Astrocyte of the spinal cord (primary cell): ENCODE measurements at places on chromosomes 2 and 18.

DNA sequence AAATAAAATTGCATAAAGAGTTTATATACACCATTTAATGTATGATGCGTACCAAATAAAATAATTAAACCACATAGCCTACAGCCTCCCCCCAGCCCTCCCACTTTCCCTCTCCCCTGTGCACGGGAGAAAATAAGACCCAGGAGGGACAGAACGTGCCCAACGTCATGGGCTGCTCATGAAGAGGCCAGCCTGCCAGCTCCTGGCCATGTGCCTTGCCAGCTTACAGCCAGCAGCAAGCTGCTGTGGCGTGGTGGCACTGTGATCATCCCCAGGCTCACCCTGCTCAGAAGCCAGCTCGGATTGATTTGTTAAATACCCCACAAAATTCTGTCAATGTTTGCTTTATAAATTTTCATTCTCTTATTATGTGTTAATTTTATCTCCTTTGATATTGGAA is 7.6 kb downstream of the GPR148 start:
- DNase-seq: no peak

DNA sequence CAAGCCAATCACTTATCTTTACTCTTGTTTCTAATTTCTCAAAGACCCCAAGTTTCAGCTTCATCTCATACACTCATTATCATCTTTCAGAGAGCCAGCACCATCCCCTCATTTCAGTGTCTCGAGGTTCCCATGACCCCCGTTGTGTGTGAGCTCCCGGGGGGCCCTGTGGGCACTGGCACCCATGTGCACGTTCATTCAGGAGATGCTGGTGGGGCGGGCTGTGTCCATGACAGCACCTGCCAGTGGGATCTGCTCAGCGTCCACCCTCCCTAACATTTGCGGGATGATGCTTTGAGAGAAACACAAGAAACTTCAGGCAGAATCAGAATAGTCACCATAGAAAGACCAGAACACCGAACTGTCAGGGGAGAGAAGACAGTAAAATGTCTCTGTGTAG is 120.5 kb downstream of the MBP start:
- no peak for DNase-seq

GRCh38 chr2:72124376-72124775 is 23.3 kb downstream of the CYP26B1 start:
- DNase-seq: no peak

GRCh38 chr2:241218131-241219029 is 29.9 kb downstream of the ANO7 start:
- DNase-seq: no peak

DNA sequence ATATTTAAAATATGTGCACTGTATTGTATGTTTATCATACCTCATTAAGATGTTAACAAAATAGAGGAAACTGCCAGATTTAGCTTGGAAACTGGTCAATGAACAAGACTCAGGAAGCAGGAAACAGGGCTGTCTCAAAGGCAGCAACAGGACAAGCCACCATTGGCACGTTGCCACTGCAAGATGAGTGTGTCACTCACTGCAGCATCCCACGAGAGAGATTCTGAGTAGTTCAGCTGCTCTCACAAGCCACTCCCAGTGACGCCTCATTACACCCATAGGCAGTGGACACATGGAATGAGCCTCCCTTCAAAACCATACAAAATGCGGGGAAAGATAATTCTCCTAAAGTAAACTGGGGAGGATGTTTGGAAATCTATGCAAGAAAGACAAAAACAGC is 181.9 kb upstream of the DLGAP1 start:
- DNase-seq: no peak

DNA sequence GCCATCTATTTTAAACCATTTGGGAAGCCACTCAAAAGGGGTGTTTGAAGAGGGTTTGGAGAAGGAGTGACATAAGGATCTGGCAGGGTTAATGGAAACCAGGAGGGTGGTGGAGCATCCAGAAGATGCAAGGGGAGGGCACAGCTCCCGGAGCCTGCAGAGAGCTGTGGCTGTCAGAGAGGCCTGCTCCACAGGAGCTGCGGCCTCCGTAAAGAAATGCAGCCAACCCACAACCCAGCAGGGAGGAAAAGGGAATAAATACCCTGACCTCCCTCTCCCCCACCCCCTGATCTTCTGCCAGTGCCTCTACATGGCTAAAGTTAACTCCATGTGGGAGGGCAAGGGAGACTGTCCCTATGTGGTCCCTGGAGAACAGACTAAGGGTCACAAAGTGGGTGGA is 567.1 kb upstream of the POU3F3 start:
- peak; percentile 55 for DNase-seq

- peak; percentile 34 for DNase-seq
Observed at GRCh38 chr18:56509656-56510055, 128.7 kb downstream of the TXNL1 start.

GRCh38 chr2:171571721-171572120 is 49.4 kb downstream of the CYBRD1 start:
- no peak for DNase-seq

DNA sequence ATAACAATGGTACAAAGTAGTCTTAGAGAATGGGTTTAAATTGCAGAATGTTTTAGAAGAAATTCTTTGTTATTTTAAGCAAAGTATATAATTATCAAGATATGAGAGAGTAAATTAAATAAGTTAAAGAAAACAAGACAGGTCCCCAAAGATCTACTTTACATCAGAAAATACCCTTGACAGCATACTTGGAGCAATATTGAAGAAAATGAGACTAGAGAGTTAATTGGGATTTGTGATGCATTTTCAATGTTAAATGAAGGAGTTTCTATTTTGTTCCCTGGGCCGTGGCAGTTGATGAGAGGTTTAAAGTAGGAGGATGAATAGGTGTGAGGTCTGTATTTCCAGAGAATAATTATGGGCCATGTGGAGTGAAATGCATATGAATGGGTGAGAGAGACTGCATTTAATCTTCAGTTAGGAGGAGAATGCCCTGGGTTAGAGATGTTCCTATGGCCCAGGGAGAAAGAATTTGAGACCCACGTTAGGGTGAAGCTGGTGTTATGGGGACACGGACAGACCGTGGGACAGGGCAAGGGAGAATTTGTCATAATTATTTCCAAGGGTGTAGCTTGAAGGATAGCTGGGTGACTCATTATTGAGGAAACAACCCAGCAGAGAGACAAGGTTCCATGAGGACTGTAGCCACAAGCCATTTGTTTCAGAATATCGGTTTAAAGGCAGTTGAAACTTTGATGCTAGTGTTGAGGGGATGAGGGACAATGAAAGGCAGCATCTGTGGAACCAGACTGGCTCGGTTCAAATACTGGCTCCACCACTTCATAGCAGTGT is 22.7 kb downstream of the MGAT5 start:
- DNase-seq: no peak

- no peak for DNase-seq
Observed at GRCh38 chr18:36527740-36528455, 230.4 kb downstream of the FHOD3 start.

- DNase-seq: peak; percentile 35
Observed at GRCh38 chr2:133748007-133748700, 179.9 kb upstream of the NCKAP5 start.

GRCh38 chr2:239920693-239921365 is 104.3 kb downstream of the NDUFA10 start:
- DNase-seq: no peak

GRCh38 chr2:166424841-166425240 is 49.1 kb upstream of the SCN9A start:
- no peak for DNase-seq

DNA sequence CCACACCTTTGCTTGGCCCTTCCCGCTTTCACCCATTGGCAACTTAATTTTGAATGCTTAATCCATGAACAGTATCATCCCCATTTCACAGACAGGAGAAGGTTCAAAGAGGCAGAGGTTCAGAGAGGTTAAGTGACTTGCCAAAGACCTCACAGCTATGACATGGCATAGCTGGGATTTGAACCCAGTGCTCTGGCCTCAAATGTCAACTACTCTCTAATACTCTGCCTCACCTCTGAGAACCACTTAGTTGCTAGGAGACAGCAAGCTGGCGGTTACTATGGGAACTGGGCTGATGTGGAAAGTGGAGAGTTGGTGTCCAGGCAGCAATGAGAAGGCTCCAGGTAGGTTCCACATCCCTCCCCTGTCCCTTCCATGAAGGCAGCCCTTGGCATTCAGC is 15.8 kb upstream of the PRSS56 start:
- no peak for DNase-seq

- no peak for DNase-seq
Observed at GRCh38 chr2:146785101-146785500, 1059.7 kb upstream of the ACVR2A start.

GRCh38 chr2:158772306-158773078 is 22.6 kb upstream of the DAPL1 start:
- DNase-seq: no peak

DNA sequence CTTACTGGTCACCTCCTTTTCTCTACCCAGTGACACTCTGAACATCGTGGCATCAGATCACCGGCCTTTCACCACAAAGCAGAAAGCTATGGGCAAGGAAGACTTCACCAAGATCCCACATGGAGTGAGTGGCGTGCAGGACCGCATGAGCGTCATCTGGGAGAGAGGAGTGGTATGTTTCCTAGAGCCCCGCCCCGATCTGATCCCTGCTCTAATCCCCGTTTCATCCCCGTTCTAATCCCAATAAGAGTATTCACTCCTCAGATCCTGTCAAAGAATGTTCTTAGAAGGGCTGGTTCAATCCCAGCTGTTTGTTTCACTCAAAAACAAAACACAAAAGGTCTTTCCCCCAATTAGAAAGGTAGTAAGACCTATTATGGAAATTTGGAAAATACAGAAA is 30.4 kb upstream of the MAPRE3 start:
- no peak for DNase-seq

- DNase-seq: no peak
Observed at GRCh38 chr2:8244639-8245038, 437.2 kb upstream of the ID2 start.

GRCh38 chr2:112198780-112199179 is 56.1 kb downstream of the ZC3H8 start:
- no peak for DNase-seq

DNA sequence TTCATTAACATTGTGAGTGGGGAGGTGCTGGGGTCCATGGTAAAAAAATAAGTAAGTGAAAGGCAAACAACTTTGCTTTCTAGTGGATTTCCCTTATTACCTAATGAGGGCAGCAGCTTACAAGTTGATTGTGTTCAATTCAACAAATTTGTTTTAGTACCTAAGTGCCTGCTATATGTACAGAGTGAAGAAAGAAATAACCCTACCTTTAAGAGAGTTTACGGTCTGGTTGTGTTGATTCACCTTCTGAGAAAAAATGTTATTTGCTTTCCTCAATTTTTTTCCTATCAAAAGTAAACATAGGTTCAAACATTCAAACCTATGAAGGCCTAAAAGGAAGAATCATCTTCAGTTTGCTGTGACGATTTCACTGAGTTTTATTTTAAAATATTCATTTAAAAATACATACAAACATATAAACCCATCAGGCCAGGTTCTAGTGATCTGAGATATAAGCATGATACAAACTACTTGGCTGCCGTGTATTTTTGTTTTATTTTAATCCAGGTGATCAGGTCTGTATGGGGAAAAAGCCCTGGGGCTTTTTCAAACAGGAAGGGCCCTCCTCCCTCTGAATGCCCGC is 1.5 kb upstream of the SPTBN1 start:
- no peak for DNase-seq

DNA sequence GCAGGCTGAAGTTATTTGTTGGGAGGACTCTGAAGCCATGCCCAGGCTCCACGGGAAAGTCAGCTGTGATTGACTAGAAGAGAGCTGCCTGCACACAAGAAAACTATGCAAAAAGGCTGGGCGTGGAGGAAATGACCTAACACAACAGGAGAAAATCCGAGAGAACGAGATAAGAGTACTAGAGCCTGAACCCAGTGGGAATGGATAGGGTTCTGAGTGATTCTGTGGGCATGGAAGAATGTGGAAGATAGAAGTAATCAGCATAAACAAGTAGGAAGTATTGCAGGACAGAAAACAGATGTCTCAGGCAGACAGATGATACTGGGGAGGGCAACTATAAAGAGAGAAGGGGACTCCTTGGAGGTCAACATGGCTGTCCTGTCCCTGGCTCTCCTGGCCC is 12.1 kb upstream of the COPS8 start:
- DNase-seq: peak; percentile 67

GRCh38 chr18:59708988-59709387 is 11.8 kb upstream of the CCBE1 start:
- no peak for DNase-seq

DNA sequence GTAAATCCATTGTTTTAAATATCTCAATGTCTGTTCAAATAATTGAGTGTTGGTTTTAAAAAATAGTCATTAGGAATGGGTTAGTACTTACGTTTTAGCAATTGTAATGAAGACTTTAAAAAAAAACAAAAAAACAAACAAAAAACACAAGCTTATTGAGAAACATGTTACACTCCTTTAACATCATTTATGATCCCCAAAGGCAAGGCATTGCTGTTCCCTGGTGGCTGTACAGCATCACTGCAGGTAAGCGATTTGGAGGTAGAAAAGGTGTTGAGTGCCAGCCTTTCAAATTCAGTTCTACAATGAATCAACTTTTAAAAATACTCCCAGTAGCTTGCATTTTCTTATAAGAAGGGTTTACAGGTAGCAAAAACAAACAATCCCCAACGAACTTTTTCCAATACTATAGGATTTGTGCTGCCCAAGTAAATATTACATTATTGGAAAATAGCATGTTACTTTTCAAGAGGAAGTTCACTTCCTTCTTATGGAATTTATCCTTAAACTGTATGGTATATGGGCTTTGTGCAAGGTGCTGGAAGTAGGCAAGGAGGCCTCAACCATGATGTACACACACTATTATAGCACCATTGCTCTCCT is 27.5 kb downstream of the CNRIP1 start:
- DNase-seq: no peak

DNA sequence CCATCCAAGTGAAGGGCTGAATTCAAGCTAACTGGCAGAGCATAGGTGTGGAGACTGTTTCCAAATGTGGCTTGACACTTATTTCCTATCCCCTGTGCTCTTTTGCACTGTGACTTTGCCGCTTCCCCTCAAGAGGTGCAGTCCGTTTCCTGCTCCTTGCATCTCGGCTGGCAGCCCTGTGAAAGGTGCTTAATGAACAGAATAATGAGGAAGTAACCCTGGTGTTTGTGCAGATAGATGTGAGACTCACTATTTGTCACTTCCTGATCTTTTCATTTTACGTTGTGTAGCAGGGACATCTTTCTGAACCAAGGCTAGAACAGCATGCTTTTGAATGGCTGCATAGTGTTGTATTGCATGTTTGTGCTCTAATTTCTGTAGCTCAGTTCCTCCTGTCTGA is 60.8 kb downstream of the CEP192 start:
- no peak for DNase-seq

GRCh38 chr2:42404676-42405075 is 43.7 kb upstream of the COX7A2L start:
- DNase-seq: no peak

DNA sequence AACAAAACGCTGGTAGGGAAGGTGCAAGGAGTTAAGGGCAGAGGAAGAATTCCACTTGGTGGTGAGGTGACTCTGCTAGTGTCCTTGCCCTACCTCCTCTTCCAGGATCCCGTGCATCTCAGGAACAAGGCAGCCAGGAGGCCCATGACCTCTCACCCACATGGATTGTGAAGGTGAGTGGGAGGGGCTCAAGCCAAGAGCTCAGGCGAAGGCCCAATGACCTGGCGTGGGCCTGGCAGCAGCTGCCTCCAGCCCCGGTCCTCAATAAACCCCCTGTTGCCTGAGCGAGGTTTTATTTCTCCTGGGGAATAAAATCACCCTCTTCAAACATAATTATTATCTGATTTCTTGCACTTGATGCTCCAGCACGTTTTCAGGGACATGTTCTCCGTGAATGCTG is 28.2 kb downstream of the LAMA1 start:
- no peak for DNase-seq

- DNase-seq: peak; percentile 89
Observed at GRCh38 chr2:200786826-200787225, 24.9 kb upstream of the BZW1 start.
